ENCODE measurements at places on chromosomes 6 and 20. TPM values are rescaled to one million over a fixed set of nuclear protein-coding genes. Genes with fewer than 3 reads are reported as not detected.

The C6orf15 gene
- total RNA-seq: not detected

The HLA-DPA1 gene
- 6.8 TPM for total RNA-seq

The BTN3A1 gene
- 2.5 TPM for total RNA-seq

The LTA gene
- total RNA-seq: not detected

The DACT2 gene
- not detected for total RNA-seq

The FAM209B gene
- total RNA-seq: not detected

The TULP1 gene
- not detected for total RNA-seq

The TAAR9 gene
- not detected for total RNA-seq

The PTPRK gene
- total RNA-seq: 10.0 TPM

The CTCFL gene
- total RNA-seq: not detected

The HFE gene
- total RNA-seq: 0.10 TPM

The KIF25 gene
- 0.16 TPM for total RNA-seq

The STX7 gene
- total RNA-seq: 19.7 TPM

The ZNF334 gene
- total RNA-seq: not detected

The UBE2C gene
- total RNA-seq: 0.84 TPM

The NAPB gene
- total RNA-seq: 3.6 TPM

The SMOC2 gene
- 10.0 TPM for total RNA-seq

The TRIM15 gene
- not detected for total RNA-seq

The GCNT2 gene
- 0.56 TPM for total RNA-seq

The SLPI gene
- 617 TPM for total RNA-seq

The MEI4 gene
- not detected for total RNA-seq

The MAPK14 gene
- total RNA-seq: 42.4 TPM

The MTFR2 gene
- 0.51 TPM for total RNA-seq

The NOTCH4 gene
- total RNA-seq: 21.1 TPM

The CCN2 gene
- 20.8 TPM for total RNA-seq

The MLN gene
- not detected for total RNA-seq

The SPTLC3 gene
- 1.4 TPM for total RNA-seq

The RAET1G gene
- total RNA-seq: 0.89 TPM

The SLC4A11 gene
- 2.7 TPM for total RNA-seq

The IMPG1 gene
- total RNA-seq: not detected

The YWHAB gene
- total RNA-seq: 73.2 TPM

The SLC44A4 gene
- not detected for total RNA-seq

The STAU1 gene
- 51.3 TPM for total RNA-seq

The CST2 gene
- not detected for total RNA-seq

The NELFE gene
- 83.4 TPM for total RNA-seq

The CFAP206 gene
- total RNA-seq: not detected
